ENCODE measurements at places on chromosomes 1 and 21. TPM values are rescaled to one million over a fixed set of nuclear protein-coding genes. Genes with fewer than 3 reads are reported as not detected.

DNA sequence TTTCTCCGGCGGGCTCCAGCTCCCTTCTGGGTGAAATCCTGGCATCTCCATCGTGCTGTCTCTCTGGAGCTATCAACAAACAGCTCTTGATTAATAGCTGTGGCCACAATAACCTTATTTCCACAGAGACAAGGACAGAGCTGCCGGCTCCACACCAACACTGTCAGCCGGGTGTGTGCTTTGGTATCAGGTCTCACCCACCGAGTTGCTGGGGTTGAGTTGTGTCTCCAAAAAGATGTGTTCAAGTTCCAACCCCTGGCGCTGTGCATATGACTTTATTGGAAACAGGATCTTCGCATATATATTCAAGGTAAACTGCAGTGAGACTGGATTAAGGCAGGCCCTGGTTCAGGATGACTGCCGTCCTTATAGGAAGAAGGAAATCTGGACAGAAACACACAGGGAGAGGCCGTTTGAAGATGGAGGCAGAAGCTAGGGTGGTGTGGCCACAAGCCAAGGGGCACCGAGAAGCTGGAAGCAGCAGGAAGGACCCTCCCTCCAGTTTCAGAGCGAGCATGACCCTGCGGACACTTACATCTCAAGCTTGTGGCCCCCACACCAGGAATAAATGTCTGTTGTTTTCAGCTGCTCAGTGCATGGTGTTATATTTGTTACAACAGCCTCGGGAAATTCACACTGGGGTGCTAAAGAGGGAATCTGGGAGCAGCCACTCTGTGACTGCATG, 88.4 kb upstream of the TMPRSS2 start:
- no peak overlapping the region for H3K4me3 ChIP-seq
- no peak for DNase-seq
- no peaks in the 10 kb centered on the region for H3K4me1 ChIP-seq
- no peak overlapping the region for H3K27ac ChIP-seq

- no peaks in the 10 kb centered on the region for H3K27me3 ChIP-seq
- no peak for DNase-seq
- no peaks in the 10 kb centered on the region for H3K36me3 ChIP-seq
- H3K27ac ChIP-seq, result no peak overlapping the region
- no peaks in the 10 kb centered on the region for H3K4me1 ChIP-seq
Measured at GRCh38 chr1:200525090-200525987, 95.2 kb downstream of the KIF14 start.

GRCh38 chr1:201988601-201989000, 6.2 kb downstream of the RNPEP start:
- no peak overlapping the region for H3K27ac ChIP-seq
- H3K27me3 ChIP-seq, result no peaks in the 10 kb centered on the region
- no peak for DNase-seq
- H3K4me3 ChIP-seq, result no peak overlapping the region
- H3K36me3 ChIP-seq, result peaks cover 31% of the 10 kb centered on the region

The MEX3A gene
- 48.8 TPM for total RNA-seq

The LAX1 gene
- total RNA-seq, result not detected

DNA sequence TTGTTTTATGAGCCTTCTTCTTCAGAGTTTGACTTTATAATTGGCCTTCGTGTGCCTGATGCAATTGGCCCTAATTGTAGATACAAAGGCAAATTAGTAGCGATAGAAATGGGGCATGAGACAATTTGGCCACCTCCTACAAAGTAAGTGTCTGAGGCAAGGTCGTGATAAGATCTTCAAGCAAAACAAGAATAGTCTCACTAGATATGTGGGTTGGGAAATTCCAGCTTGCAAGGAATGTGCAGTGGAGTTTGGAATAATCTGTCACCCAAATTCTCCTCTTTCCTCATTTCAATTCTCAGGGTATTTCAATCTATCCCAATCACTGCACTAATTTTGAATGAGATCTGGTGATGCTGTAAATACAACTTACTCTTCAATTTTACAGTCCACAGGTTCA, 11.4 kb upstream of the TSNAX start:
- H3K36me3 ChIP-seq, result no peaks in the 10 kb centered on the region
- peaks cover 6% of the 10 kb centered on the region for H3K4me1 ChIP-seq
- H3K27ac ChIP-seq, result no peak overlapping the region
- H3K4me3 ChIP-seq, result no peak overlapping the region
- no peak for DNase-seq
- no peaks in the 10 kb centered on the region for H3K27me3 ChIP-seq

- H3K4me1 ChIP-seq, result peaks cover 53% of the 10 kb centered on the region
- no peaks in the 10 kb centered on the region for H3K27me3 ChIP-seq
- no peak overlapping the region for H3K27ac ChIP-seq
- no peak for DNase-seq
Measured at GRCh38 chr1:63924600-63924999, 150.8 kb downstream of the ROR1 start.

- no peaks in the 10 kb centered on the region for H3K36me3 ChIP-seq
- no peaks in the 10 kb centered on the region for H3K27me3 ChIP-seq
- DNase-seq, result no peak
- peak overlapping the region; percentile 3 for H3K27ac ChIP-seq
Measured at GRCh38 chr21:39088031-39088370, 95.2 kb downstream of the PSMG1 start.

The CAMSAP2 gene
- total RNA-seq, result 16.7 TPM

GRCh38 chr1:244659694-244660093, 6.8 kb downstream of the DESI2 start:
- H3K36me3 ChIP-seq, result no peaks in the 10 kb centered on the region
- H3K4me1 ChIP-seq, result peaks cover 14% of the 10 kb centered on the region
- H3K27me3 ChIP-seq, result no peaks in the 10 kb centered on the region
- no peak overlapping the region for H3K4me3 ChIP-seq

The SGIP1 gene
- total RNA-seq, result 2.6 TPM

The NHLH1 gene
- total RNA-seq, result 0.11 TPM

- peak overlapping the region; percentile 81 for H3K27ac ChIP-seq
- no peak for DNase-seq
- no peaks in the 10 kb centered on the region for H3K36me3 ChIP-seq
- peaks cover 9% of the 10 kb centered on the region for H3K4me1 ChIP-seq
Measured at GRCh38 chr1:150552911-150553289, 3.7 kb downstream of the ADAMTSL4 start.

GRCh38 chr1:5678759-5679158, 313.5 kb downstream of the NPHP4 start:
- no peak overlapping the region for H3K27ac ChIP-seq
- no peaks in the 10 kb centered on the region for H3K4me1 ChIP-seq
- H3K4me3 ChIP-seq, result no peak overlapping the region
- no peaks in the 10 kb centered on the region for H3K36me3 ChIP-seq
- H3K27me3 ChIP-seq, result no peaks in the 10 kb centered on the region
- no peak for DNase-seq

- peaks cover 19% of the 10 kb centered on the region for H3K36me3 ChIP-seq
- no peak for DNase-seq
- no peak overlapping the region for H3K4me3 ChIP-seq
Measured at GRCh38 chr1:15736892-15737261, 819 bp downstream of the SLC25A34 start.

GRCh38 chr1:2604844-2605508, 18.4 kb downstream of the PRXL2B start:
- H3K4me1 ChIP-seq, result no peaks in the 10 kb centered on the region
- H3K4me3 ChIP-seq, result no peak overlapping the region
- no peak for DNase-seq
- H3K27me3 ChIP-seq, result no peaks in the 10 kb centered on the region
- H3K36me3 ChIP-seq, result no peaks in the 10 kb centered on the region

GRCh38 chr21:18960306-18960705, 556.7 kb upstream of the TMPRSS15 start:
- no peak overlapping the region for H3K4me3 ChIP-seq
- no peaks in the 10 kb centered on the region for H3K36me3 ChIP-seq
- H3K4me1 ChIP-seq, result peaks cover 5% of the 10 kb centered on the region
- H3K27me3 ChIP-seq, result no peaks in the 10 kb centered on the region
- DNase-seq, result no peak

DNA sequence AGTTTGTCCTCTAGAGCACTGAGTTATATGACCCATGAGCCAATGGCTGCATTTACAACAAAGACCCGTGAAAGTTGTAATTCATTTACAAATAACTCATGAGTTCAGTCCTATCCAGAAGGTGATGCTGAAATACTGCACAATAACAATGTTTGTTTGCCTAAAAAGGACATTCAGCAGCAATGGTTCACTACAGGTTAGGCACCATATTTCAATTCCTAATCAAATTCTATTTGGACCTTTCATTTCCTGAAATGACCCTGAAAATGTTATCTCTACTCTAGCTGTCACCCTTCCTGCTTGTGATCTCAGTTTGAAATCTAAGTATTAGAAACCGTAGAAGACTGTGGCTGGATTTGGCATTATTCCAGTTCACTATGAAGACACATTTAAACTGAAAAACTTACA, 191.2 kb upstream of the SAMSN1 start:
- H3K36me3 ChIP-seq, result no peaks in the 10 kb centered on the region
- no peak overlapping the region for H3K4me3 ChIP-seq
- no peak for DNase-seq
- H3K4me1 ChIP-seq, result no peaks in the 10 kb centered on the region
- no peaks in the 10 kb centered on the region for H3K27me3 ChIP-seq
- no peak overlapping the region for H3K27ac ChIP-seq

GRCh38 chr1:178046591-178047270, 47.2 kb upstream of the RASAL2 start:
- no peaks in the 10 kb centered on the region for H3K36me3 ChIP-seq
- H3K4me3 ChIP-seq, result no peak overlapping the region
- no peak for DNase-seq
- no peaks in the 10 kb centered on the region for H3K4me1 ChIP-seq
- no peaks in the 10 kb centered on the region for H3K27me3 ChIP-seq
- no peak overlapping the region for H3K27ac ChIP-seq

DNA sequence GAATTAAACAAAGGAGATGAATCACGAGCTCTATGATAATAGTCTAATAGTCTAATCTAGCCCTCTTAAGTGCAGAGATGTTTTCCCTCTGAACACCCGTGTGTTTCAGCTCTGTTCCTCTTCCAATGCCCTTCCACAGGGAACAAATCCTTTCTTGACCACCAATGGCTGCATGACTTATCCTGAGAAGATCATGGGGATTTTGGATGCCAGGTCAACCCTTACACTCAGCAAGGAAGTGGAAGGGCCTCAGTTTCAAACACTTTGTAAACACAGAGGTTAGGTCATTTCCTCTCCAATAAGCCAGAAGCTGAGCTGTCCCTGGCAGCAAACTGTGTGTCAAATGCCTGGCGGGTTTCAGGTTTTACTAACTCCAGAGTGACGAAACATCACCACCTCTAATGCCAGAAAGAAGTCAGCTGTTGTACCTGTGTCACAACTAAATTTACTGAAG, 200.0 kb downstream of the GABPA start:
- H3K4me1 ChIP-seq, result peaks cover 8% of the 10 kb centered on the region
- DNase-seq, result no peak
- H3K27me3 ChIP-seq, result no peaks in the 10 kb centered on the region
- no peak overlapping the region for H3K4me3 ChIP-seq

GRCh38 chr1:165635329-165635728, 4.3 kb downstream of the MGST3 start:
- H3K4me3 ChIP-seq, result no peak overlapping the region
- DNase-seq, result no peak
- H3K27me3 ChIP-seq, result no peaks in the 10 kb centered on the region
- peaks cover 17% of the 10 kb centered on the region for H3K4me1 ChIP-seq

The ENSA gene
- total RNA-seq, result 65.9 TPM

The ZFP69B gene
- 2.7 TPM for total RNA-seq

DNA sequence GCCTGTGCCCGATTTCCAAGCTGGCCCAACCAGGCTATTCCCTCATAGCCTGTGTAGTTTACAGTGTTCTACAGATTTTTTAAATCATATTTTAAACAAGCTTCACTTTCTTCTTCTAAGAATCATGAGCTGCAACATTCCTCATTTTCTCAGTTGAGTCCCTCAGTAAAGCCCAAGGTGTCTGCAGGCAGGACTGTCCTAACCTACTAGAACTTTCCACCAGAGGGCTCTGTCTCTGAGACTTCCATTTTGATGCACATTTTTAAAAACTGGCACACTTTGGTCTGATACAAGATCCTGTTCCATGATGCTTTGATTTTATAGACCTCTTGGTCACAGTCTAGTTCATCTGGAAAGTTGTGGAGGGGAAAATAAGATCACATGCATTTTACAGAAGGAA, 21.6 kb upstream of the SLAMF6 start:
- peaks cover 14% of the 10 kb centered on the region for H3K4me1 ChIP-seq
- DNase-seq, result peak; percentile 25
- no peaks in the 10 kb centered on the region for H3K36me3 ChIP-seq
- H3K27me3 ChIP-seq, result no peaks in the 10 kb centered on the region

The EPHA10 gene
- not detected for total RNA-seq

GRCh38 chr1:31639543-31639942, 5.1 kb downstream of the PEF1 start:
- H3K36me3 ChIP-seq, result no peaks in the 10 kb centered on the region
- peaks cover 12% of the 10 kb centered on the region for H3K4me1 ChIP-seq
- no peak overlapping the region for H3K27ac ChIP-seq
- no peak for DNase-seq
- H3K4me3 ChIP-seq, result no peak overlapping the region

DNA sequence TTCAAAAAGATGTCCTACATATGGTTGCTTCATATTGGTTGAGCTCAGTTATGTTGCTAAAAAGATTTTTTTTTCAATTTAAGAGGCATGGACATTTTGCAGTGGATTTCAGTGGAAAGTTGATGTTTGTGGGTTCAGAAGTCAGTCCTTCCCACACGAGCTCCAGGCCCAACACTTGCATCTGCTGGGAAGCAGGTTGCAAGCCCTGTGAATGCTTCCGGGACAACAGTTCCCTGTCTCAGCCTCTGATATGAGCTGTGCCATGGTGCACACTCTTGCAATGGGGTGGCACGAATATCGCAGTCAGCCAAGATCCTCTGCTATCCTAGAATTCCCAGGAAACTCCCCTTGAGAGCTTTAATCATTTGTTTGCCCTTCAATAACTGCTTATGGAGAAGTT, 30.3 kb upstream of the ABCG1 start:
- H3K27me3 ChIP-seq, result no peaks in the 10 kb centered on the region
- no peaks in the 10 kb centered on the region for H3K36me3 ChIP-seq
- no peak overlapping the region for H3K4me3 ChIP-seq
- H3K27ac ChIP-seq, result no peak overlapping the region
- DNase-seq, result no peak

The CELA3B gene
- not detected for total RNA-seq

The RXFP4 gene
- 0.33 TPM for total RNA-seq

The GBP5 gene
- 0.14 TPM for total RNA-seq

DNA sequence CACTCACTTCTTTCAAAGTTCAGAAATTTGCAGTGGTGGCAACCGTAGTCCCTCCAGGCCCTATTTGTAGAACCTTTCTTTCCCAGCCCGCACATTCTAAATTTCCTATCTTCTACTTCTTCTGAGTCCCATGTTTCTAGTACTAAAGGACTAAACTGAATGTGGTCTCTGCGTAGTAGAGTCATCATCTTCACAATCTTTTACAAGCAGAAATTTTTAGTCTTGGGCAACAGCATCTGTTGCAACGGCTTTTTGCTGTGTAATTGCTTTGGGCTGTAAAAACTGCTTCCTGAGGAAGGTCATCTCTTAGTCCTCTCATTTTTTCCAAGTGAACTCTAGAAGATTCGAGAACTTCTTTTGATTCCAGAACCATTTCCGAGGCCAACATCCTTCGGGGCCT, 23.9 kb downstream of the VAV3 start:
- H3K36me3 ChIP-seq, result no peaks in the 10 kb centered on the region
- no peaks in the 10 kb centered on the region for H3K27me3 ChIP-seq
- H3K4me3 ChIP-seq, result no peak overlapping the region
- no peak overlapping the region for H3K27ac ChIP-seq
- DNase-seq, result no peak
- no peaks in the 10 kb centered on the region for H3K4me1 ChIP-seq

GRCh38 chr1:81392526-81393226, 408.1 kb upstream of the ADGRL2 start:
- H3K36me3 ChIP-seq, result no peaks in the 10 kb centered on the region
- H3K4me1 ChIP-seq, result peaks cover 13% of the 10 kb centered on the region
- H3K4me3 ChIP-seq, result no peak overlapping the region
- DNase-seq, result no peak
- H3K27ac ChIP-seq, result no peak overlapping the region

Measured in cardiac muscle cell (in vitro differentiated cells and primary cell).